ENCODE measurements at places on chromosomes 1 and 21.

DNA sequence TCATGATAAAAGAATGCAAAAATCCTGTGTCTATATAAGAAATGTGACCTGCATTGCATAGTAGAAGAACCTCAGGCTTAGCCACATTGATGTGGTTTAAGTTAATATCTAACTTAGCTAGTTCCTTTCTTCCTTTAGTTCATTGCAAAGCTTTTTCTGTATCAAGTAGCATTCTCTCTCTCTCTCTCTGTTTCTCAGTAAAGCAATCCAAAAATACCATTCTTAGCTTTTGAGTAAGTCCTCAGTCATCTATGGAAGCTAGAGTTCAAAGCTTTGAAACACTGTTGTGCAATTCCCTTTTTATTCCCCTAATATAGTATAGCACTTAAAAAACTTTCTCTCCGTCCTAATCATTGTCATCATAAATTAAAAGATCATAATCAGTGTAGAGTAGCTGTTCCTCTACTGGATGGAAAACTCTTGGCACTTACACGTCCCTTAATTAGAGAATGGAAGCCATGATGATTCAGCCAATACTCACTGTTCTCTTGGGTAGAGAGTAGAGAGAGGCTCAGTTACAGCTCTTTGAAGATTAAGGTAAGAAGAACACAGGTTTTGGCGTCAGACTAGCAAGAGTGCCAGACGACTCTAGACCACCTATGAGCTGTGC, 350.3 kb upstream of the LYPLAL1 start:
- no peak for DNase-seq

DNA sequence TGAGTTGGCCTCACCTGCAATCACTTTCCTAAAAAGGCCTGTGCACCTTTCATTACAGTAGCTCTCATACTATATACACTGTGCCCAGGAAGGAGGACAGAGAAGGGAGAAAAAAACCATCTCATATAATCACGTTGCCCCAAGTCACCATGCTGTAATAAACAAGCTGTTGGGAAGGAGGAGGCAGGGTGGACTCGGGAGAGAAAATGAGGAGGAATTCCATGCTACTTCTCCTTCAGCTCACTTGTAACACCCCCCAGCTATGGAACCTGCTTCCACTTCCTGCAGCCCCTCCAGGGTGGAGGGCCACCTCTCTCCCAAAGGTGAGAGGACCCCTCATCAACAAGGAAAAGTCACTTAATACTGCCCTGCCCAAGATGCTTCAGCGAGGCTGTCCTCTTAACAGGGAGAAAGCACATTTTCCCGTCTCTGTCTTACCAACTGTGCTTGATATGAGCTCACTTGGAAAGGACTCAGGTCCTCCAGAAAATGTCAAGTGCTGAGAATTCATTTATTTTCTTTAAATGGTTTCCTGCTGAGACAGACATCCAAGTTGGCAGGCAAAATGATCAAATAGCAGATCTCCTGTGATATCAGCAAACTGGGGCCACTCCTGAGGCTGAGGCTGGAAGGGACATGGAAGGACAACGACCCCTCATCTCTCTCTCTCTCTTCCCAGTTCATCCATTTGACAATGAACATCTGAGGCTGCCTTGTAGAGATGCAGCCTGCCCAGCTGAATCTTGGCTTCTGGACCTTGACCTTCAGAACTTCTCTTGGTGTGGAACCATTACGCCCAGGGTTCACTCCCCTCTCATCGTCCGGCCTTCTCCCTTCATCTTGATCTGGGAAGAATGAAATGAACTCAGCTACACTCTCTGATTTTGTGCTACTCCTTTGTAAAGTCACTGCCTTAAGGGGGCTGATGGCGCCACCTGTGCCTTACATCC, 54.0 kb downstream of the CAPN9 start:
- no peak for DNase-seq

DNA sequence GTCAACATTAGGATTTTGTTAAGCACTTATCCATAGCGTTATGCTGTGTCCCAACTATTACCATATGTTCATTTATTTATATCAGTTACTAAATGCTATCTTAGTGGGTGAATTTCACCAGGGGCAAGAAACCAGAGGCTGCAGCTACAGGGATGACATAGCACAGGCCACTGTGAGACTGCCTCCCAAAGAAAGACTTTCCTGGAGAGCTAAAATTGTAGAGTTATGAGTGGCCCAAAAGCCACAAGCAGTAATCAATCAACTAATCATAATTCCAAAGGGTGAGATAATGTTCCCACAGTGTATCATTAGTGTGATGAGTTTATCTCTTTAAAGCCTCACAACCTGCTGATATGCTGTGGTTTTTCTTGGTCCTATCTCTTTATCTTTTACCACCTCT, 3.8 kb upstream of the TGFB2 start:
- DNase-seq, result no peak

- peak; percentile 3 for DNase-seq
Measured at GRCh38 chr1:62271948-62272728, 47.1 kb downstream of the KANK4 start.

DNA sequence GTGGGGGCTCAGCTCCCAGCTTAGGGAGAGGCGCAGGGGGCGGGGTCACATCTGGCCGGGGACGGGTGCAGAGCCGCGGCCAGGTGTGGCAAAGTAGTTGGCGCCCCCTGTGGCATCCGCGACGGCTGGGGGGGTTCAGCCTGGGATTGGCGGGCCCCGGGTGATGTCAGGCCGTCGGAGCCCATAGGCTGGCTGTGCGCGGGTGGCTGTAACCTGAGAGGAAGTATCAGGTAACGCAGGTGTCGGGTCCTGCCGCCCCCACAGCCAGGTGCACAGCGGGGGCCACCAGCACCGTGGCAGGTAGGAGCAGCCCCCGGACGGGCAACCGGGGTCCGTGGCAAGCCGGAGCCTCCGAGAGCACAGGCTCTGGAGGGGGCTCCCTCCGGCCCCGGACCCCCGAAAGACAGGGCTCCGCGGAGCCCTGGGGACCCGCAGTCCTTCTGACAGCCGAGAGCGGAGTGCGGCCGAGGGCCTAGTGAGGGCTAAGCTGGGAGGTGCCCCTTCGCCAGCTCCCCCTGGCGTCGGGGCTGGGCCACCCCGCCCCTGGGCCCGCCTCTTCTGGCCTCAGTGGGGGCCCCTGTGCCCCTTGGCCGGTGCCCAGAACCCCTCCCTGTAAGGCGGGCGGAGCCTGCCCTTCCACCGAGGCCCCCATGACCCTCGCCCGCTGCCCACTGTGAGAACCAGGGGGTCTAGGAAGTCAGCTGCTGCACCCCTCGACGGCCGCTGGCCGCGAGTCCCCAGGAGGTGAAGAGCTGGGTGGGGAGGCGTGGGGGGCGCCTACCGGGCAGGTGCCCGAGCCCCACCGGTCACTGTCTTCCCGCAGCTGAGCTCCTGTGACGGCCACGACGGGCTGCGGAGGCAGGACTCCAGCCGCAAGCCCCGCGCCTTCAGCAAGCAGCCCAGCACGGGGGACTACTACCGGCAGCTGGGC, 17.9 kb downstream of the TNFRSF25 start:
- no peak for DNase-seq

- peak; percentile 97 for DNase-seq
Measured at GRCh38 chr1:31789259-31790065, 25.3 kb upstream of the ADGRB2 start.

GRCh38 chr1:117820694-117821381, 108.6 kb downstream of the GDAP2 start:
- DNase-seq, result no peak

DNA sequence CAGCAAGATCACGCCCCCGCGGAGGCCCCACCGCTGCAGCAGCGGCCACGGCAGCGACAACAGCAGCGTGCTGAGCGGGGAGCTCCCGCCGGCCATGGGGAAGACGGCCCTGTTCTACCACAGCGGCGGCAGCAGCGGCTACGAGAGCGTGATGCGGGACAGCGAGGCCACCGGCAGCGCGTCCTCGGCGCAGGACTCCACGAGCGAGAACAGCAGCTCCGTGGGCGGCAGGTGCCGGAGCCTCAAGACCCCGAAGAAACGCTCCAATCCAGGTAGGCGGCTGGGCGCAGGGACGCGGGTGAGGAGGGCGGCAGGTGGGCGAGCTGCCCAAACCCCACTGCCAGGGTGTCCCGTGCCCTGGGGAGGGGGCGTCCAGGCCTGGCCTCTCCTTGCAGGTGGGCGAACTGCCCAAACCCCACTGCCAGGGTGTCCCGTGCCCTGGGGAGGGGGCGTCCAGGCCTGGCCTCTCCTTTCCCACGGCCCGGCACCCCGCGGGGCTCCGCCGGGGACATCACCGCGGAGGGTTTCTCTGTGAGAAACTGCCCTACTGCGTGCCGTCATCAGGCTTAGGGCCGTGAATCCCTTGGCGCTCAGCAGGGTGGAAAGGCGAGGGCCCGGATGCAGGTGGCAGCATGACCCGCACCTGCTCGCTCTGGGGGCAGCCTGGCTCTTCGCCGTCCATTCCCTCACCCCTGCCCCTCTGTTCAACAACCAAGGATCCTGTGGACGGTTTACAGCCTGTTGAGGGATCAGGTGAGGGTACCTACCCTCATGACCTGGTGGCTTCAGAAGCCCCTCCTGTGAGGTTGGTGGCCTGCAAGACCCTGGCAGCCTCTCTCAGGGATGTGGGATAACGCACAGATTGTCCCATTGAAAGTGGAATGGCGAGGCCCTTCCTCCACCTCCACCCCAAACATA, 534.0 kb downstream of the KIF26B start:
- DNase-seq, result no peak

DNA sequence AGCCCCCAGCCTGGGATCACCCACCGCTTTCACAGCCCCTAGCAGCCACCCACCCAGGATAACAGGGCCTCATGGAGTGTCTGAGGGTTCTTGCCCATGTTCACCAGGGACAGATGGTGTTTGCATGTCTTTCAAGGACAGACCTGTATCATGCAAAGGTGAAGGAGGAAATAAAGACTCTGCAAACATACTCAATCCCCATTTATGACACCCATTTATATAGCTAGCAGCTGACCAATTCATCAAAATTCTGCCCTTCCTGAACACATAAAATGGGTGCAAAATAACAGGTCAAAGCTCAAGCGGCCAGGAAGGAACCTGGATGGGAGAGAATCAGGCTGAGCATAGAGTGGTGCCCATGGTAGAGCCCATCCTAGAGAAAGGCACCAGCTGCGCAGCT, 32.8 kb upstream of the LYPD8 start:
- no peak for DNase-seq

- no peak for DNase-seq
Measured at GRCh38 chr1:86296305-86297205, 99.6 kb downstream of the ODF2L start.

DNA sequence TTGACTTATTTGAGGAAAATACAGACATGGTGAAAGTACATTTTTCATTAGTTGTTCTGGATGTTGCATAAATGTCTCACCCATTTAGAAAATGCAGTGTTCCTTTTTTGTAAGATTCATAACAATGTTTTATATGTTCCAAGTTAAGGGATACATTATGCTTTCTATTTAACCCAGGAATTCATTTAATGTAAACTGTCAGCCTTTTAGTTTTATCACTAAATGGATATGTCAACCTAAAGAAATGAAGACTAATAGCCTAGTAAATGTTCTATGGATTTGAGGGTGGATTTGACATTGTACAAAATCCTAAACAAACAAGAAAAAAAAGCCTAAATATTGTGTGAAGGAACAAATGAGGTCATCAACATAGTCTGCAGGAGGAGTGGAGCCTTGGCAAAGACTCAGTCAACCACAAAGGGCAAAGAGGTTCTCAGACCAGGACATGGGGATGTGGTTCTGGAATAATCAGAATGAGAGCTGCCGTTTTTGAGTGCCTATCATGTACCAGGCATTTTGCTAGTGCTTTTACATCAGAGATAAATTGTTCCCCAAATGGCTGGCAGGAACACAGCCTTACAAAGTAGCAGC, 8.8 kb upstream of the INSL5 start:
- DNase-seq, result no peak

DNA sequence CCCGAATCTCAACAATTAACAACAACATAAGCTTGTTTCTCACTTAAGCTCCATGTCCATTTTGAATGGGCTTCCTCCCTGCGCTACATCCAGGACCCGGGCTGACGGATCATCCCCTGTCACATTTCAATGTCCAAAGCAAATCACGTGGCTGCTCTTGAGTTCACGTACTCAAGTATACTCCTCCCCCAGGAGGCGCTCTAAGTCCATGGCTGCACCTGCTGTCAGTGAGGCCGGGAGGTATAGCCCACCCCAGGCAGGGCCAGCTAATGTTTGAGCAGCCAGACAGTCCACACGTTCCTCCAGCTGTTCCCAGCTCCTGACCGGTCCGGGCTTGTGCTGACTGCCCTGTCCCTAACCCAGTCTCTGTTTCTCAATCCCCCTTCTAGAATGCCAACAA, 220.8 kb downstream of the SLC35F3 start:
- DNase-seq, result no peak

- DNase-seq, result no peak
Measured at GRCh38 chr1:51738681-51739080, 121.8 kb downstream of the OSBPL9 start.

DNA sequence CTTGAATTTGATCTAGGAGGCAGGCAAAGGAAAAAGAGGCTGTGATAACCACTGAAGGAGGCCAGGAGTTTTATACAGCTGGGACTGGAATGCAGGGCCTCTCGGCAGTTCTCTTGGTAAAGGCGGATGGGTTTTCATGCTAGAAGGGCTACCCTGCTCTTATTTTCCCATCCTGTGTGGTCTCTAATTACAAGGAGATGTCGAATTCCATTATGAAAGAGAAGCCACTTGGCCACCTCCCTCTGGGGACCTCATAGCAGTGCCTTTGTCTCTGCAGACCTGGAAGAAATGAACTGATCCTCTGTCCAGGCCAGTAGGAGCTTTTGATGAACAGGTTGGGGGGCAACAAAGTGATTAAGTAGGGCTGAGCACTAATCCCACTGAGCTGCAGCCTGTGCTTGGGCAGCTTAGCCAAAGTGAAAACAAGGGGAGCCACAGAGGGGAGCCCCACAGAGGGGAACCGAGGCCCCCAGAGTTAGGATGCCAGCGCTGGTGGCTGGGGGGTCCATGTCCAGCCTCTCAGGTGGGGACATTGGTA, 42.2 kb upstream of the BCAR3 start:
- DNase-seq, result no peak

DNA sequence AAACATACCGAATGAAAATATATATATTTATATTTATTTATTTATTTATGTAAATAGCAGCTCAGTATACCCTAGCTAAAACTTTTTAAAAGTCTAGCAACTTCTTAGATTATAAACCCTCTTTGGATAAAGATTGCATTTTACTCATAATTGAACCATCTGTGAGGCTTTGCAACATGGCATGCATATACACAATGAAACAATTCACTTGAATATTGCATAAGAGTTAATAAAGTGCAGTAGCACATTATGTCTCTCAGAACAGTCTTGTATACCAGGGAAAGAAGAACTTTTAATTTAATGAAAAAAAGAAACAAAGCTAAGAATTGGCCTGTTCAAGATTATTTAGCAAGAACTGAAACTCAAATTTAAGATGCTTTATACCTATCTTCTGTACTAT, 1363.9 kb upstream of the ADGRL2 start:
- DNase-seq, result no peak

DNA sequence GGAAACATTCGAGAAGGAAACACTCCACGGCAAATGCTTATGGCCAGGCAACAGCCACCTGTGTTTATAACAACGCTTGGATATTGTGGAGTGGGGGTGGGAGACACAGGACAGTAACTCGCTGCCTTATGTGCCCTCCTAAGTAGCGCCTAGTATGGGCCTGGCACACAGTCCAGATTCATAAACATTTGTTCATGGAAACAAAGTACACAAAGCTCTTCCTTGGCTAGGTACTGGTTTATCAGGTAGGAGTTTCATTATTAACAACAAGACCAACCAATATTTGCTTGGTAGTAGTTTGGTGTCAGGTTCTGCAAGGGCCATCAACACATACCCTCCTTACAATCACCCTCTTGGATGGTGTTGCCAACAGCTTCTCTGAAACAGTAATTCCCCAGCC, 23.4 kb downstream of the TMCO4 start:
- no peak for DNase-seq

All from stimulated activated CD8-positive, alpha-beta memory T cell treated with anti-CD3 and anti-CD28 coated beads, Interleukin-7, amount 100 ng/mL, for 1 hour (primary cell).